ENCODE measurements at places on chromosomes 3 and 15.

GRCh38 chr15:78906316-78906620, 33.6 kb downstream of the MORF4L1 start:
- peak; percentile 82 for DNase-seq

DNA sequence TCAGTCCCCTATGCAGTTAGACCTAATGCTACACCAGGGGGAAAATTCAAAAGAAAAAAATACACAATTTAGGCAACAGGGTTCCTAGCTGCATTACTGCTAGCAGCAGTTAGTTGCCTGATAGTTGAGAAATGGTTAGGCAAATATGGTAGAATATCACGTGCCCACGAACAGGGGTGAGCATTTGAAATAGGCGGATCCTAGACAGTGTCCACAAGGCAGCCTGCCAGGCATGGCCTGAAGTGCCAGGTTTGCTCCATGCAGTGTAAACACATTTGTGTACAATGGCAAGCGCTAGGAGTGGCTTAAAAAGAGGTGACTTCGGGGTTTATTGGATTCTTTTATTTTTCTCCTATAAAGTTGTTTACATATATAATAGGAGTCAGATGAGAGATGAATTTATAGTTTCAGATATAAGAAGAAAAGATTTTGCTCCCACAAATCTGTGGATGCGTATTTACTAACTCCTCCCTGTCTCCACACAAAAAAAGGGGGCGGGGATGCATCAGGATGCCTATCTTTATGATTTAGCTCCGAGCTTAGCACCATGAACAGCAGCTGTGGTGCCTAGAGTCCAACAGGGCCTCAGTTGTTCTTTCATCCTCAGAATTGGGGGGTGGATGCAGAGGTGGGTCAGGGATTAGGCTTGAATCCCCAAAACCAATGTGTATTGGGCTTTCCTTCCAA, 3.9 kb upstream of the TGM4 start:
- DNase-seq = no peak

- DNase-seq = no peak
Measured at GRCh38 chr3:57036952-57037351, 23.5 kb upstream of the SPATA12 start.

DNA sequence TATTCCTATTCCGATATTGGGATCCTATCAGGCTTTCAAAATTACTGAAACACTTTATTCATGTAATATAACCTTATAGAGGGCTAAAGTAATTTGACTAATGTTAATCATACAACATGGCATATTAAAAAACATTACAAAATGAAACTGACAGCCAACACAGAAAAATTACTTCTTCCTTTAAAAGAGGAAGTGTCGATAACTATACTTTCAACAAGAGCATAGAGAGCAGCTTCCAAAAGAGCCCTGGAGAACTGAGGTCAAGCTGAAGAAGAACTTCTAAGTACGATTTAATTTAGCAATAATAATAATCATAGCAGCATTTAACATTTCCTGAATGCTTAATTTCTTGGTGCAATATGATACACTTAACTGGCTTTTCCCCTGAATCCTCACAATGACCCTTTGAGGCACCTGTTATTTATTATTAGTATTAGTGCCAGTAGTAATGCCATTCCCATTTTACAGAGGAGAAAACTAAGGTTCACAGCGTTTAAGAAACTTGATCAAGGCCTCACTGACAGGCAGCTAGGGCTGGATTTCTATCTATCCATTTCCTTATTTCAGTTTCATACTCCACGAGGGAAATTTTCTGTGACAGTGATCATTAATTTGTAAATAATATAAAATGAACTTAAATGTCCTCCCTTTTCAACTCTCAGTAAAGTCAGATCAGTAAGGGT, 181.6 kb downstream of the CFAP20DC start:
- DNase-seq = no peak

- DNase-seq = peak; percentile 84
Measured at GRCh38 chr15:36361351-36361870, 218.0 kb upstream of the CDIN1 start.

GRCh38 chr3:9291821-9292410, 42.5 kb upstream of the SRGAP3 start:
- no peak for DNase-seq

DNA sequence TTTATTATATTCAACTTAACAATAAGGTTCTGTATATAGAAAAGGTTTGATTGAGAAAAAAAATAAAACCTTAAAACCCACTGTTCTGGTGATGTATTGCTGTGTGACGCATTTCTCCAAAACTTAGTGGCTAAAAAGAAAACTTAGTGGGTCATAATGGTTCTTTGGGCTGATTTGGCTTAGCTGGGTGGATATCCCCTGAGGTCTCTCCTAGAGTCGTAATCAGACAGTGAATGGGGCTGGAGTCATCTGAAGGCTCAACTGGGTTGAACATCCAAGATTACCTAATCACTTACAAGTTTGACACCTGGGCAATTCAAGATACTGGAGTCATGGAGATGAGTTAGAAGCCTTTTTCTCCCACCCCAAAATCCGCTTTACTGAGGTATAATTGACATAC, 111.6 kb upstream of the TBL1XR1 start:
- no peak for DNase-seq

DNA sequence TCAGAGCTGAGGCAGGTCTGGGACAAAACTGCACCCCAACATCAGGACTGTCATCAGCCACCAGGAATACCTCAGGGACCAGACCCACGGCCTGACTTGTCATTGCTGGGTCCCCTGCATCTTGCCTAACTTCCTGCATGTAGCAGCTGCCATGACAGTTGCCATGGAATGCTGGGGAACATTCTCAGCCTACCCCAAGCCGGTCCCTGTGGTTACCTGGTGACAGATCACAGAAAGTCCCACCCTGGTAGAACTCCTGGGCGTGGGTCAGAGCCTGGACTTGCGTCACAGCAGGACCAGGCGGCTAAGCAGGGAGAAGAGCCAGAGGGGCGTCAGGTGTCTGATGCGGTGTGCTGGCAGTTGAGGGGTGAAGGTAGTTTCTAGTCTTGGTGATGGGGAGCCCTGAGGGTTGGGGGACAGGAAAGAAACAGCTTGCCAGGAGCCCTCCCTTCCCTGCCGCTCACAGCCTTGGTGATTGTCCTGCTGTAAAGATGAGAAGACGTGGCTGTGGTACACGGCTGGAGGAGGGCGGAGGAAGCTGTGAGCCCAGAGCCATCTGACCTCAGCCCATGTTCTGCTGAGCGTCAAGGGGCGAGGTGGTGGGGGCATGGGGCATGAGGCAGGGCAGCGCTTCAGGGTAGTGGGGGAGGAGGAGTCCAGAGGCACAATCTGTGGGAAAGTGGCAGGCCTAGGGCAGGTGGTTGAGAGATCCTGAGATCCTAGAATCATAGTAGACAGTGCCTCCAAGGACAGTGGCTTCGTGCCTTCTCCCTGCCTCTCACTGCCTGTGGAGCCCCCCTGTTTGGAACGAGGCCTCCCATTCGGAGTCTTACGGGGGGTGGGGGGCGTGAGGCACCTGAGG, 5.4 kb downstream of the H1-8 start:
- DNase-seq = no peak

- no peak for DNase-seq
Measured at GRCh38 chr3:72329354-72329753, 518.9 kb downstream of the SHQ1 start.

GRCh38 chr3:26712211-26713026, 89.8 kb downstream of the LRRC3B start:
- DNase-seq = peak; percentile 33

DNA sequence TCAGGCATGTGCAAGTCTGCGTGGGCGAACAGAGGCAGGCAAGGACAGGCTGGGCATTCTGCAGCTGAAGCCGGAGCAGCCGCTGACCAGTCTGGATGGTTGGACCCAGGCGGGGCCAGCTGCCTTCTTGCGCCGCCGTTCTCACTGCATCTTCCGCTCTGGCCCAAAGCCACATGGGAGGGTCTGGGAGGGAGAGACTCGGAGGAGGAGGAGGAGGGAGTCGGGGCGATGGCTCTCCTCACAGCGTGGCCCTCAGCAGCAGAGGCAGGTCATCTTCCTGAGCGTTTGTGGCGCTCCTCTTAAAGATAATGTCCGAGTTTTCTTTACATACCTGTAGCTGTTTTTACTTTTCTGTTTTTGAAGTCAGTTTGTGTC, 5.9 kb downstream of the CLK3 start:
- DNase-seq = no peak

GRCh38 chr15:87123676-87124382, 1044.2 kb downstream of the AGBL1 start:
- DNase-seq = no peak

DNA sequence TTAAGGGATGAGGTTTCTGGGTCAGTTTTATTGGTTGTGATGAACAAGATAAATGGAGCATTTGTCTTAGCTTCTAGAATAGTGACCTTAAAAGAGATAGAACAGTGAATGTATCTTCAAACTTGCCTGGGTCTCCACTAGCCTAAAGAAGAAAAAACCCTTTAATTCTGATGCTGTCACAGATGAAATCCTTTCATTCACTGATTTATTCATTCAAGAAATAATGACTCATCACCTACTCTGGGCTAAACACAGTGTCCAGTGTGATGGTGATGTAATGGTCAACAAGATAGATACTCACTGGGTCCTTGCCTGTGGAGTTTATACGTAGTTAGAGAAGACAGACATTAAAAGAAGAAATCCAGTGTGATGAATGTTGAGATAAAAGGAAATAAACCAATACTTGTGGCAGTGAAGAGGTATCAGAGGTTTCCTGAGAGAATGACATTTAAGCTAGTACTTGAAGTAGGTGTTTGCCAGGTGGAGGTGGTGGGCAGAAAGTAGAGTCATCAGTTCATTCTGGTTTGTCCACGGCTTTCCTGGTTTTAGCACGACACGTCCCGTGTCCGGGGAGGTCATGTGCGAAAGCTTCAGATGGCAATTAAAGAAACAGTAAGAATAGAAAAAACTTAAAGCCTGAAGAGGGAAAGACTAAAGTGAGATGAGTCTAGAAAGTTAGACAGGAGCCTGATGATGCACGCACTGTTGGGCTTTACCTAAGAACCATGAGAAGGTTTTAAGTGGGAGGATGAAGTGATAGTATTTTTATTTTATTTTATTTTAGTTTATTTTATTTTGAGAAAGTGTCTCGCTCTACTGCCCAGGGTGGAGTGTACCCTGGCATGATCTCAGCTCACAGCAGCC, 18.5 kb downstream of the PAK2 start:
- peak; percentile 88 for DNase-seq

GRCh38 chr3:41991437-41991836, 29.5 kb upstream of the ULK4 start:
- no peak for DNase-seq

DNA sequence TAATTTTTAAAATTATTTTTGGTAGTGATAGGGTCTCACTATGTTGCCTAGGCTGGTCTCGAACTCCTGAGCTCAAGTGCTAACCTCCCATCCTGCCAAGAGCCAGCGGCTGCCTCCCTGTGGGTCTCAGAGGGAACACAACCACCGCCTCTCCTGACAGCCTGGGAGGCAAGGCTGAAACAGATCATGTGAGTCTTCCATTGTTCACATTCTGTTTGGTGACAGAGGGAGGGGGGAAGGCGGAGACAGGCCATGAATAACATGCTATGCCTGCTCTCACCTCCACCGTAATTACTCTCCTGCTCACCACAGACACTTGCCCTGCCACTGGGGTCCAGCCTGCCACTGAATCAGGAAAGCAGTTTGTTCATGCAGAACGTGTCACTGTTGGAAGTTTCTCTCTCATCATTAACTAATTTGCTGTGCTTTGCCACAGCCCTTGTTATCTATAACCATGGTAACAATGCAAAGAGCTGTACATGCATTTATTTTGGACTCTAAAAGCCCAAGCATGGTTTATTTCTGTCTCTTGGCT, 78.4 kb upstream of the RASGRF1 start:
- DNase-seq = peak; percentile 31

DNA sequence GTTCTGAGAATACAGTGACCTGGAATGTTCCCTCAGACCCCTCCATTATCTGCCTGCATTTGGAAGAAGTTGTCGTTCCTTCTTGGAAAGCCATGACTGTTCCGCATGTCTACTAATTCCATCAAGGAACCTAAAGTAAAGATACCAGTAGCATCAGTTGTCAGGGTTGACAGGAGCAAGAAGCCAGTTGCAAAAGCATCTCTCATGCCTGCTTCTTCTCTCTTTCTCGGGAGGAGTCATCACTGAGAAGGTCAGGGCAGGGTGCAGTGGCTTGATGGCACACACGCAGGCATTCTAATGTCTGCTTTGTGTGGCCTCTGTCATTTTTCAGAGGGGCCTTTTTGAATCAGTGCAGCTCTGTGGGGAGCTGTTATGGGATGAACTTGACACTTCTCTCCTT, 276.6 kb upstream of the TPM1 start:
- DNase-seq = no peak
